ENCODE measurements at places on chromosomes 6 and 20.

DNA sequence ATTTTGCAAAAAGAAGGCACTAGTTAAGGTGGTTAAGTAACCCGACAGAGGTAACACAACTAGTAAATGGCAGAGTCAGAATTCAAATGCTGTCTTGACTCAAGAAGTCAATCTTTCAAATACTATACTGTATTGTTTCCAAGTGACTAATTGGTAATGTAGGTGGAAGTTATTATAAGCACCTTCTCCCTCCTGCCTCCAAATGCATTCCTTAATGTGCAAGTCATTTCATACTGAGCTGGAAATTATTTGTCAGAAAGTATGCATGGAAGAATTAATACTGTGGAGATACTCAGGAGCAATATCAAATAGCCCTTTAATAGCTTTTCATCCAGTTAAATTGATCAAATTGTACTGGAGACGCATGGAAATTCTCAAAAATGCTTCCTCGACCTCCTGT lies 579.1 kb downstream of the DOK5 start:
- DNase-seq: no peak

DNA sequence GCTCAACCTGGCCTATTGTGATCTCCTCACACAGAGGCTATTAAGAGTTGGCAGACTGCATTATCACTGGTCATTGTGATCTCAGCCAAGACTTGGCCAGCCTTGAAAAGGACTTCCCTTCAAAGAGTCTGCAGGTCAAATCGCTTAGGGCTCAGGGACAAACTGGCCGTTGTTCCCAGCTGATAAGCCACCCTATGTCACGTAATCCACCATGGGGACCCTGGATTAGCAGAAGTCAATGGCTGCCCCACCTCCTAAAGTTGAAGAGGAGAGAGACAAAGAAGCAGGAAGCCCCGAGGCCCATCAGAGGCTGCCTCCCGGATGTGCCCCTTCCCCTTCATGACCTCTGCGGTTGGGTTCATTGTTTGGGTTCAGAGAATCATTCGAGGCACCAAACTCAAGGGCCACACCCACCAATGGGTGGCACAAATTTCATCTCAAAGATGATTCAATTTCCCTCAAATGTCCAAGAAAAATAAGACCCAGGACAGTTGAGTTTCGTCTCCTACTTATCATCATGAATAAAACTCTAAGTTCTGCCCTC lies 56.6 kb downstream of the BPIFB1 start:
- no peak for DNase-seq

GRCh38 chr6:21188505-21189223 lies 404.9 kb upstream of the SOX4 start:
- DNase-seq: no peak

DNA sequence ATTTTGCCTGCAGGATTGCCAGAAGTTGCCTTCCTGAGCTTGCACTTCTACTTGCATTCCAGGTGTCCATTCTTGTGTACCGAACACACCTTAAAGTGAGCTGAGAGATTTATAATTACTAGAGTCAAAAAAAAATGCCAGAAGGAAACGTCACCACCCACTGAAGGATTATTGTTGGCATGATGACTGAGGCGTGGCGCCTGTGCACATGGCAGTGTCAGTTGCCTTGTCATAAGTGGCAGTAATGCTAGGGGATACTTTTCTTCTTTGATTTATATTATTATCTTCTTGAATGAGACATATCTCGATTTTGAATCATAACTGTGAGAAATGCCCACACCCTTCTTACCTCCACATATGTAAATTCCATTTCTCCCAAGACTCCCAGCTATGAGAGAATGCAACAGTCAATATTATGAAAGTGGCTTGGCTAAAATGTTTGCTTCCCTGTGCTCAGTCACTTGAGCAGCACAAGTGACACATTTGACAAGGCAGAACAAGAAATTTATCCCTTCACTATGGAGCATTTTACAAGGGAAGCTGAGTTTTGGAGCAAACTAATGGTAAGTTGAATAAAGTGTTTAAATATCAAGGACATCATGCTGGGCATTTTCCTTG lies 149.5 kb upstream of the SASH1 start:
- DNase-seq: no peak

- DNase-seq: no peak
Measured at GRCh38 chr20:10596710-10597121, 77.1 kb downstream of the JAG1 start.

DNA sequence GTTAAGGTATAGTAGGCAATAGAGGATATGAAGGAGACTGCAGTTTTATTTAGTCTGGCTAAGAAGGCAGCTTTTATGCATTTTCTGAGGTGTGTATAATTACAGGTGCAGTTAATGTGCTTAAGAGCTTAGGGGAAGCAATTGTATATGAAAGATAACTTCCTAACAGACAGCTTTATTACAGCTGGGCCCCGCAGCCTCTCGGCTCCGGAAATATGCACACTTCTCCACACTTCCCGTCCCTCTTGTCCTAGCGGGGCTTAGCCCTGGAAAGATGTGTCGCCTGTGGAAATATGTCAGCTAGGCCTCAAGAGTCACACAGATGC lies 178.4 kb upstream of the ARID1B start:
- DNase-seq: no peak

GRCh38 chr20:2820084-2820895 lies 4.1 kb downstream of the TMEM239 start:
- no peak for DNase-seq

DNA sequence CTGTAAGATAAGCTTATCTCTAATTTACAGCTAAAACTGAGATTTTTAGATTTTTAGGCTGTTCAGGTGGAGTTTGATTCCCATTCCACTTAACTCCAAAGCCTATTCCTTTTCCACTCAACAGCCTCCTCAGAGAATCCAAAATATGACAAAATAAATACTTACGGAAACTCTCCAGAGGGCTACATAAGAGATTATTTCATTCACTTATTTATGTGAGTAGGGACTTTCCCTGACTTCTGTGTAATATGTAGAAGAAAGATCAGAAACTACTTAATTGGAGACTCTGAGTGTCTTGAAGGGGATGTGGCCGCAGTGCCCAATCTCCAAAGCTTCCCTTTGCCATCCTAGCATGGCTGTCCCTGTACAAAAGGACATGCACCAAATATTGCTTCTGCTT lies 72.1 kb upstream of the ISM1 start:
- DNase-seq: no peak

DNA sequence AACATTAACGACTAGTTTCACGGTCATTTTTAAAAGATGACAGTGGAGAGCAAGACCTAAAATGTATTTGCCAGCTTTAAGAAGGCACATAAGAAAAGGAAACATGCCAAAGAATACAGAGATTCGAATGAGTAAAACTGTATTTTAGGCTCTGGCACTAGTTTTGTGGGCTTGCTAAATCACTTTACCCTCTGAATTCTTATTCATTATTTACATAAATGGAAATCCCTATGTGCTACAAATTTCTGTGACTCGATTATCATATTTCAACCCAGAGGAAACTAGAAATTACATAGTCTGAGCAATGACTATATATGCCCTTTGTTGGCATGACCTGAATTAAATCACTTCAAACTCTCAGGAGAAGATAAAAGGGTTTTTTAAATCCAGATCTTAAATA lies 441.7 kb upstream of the RNF217 start:
- no peak for DNase-seq

DNA sequence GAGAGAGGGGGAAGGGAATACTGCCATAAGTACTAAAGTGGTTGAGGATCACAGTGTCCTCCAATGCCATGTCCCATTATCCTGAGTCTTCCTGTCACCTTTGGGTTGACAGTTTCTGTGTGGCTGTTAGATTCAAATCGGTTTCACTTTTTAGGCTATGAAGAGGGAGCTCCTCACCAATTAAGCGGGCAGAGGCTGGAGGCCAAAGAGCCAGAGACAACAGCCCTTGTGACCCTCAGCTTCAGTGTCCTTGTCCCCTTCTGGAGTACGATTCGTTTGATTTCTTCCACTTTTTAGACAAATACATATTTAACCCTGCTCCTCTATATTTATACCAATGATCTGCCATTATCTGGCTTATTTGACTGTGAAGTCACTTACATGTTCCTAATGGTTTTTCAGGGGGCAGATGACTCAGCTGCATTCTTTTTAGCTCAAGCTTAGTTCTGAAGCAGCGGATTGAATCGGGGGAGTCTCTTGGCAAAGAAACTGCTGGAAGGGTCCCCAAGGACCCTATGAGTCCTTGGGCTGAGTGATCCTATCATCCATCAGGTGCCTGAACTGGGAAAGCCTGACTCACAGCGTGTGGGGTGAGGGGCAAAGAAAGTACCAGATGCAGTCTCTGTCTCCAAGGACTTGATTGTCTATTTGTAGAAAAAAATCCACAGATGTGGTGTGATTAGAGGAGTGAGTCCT lies 18.2 kb downstream of the FERMT1 start:
- DNase-seq: no peak

- no peak for DNase-seq
Measured at GRCh38 chr6:39347906-39348585, 25.5 kb upstream of the KCNK16 start.

DNA sequence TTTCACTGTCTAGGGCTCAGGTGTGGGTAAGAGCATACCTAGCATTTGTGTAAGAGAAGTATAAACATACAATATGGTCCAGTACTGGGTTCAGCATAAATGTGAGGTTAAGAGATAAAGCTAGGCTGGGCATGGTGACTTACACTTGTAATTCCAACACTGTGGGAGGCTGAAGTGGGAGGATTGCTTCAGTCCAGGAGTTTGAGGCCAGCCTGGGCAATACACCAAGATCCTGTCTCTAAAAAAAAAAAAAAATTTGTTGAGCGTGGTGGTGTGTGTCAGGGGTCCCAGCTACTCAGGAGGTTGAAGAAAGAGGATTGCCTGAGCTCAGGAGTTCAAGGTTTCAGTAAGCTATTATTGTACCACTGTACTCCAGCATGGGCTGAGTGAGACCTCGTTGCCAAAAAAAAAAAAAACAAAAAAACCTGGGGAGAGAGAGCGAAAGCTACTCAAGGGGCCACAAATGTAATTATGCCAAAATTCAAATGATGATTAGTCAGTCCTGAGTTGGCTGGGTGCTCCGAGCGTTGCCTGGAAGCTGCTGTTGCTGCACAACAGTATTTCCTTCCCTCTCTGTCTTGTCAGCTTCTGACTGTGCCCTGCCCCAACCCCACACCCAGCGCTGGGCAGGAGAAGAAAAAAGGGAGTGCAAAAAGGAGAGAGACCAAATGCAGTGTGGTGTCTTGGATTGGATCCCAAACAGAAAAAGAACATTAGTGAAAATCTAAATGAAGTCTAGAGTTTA lies 24.0 kb downstream of the CMTR1 start:
- DNase-seq: no peak

GRCh38 chr6:21423106-21423854 lies 170.3 kb upstream of the SOX4 start:
- DNase-seq: no peak

- no peak for DNase-seq
Measured at GRCh38 chr6:136477548-136477947, 72.7 kb downstream of the MAP7 start.

DNA sequence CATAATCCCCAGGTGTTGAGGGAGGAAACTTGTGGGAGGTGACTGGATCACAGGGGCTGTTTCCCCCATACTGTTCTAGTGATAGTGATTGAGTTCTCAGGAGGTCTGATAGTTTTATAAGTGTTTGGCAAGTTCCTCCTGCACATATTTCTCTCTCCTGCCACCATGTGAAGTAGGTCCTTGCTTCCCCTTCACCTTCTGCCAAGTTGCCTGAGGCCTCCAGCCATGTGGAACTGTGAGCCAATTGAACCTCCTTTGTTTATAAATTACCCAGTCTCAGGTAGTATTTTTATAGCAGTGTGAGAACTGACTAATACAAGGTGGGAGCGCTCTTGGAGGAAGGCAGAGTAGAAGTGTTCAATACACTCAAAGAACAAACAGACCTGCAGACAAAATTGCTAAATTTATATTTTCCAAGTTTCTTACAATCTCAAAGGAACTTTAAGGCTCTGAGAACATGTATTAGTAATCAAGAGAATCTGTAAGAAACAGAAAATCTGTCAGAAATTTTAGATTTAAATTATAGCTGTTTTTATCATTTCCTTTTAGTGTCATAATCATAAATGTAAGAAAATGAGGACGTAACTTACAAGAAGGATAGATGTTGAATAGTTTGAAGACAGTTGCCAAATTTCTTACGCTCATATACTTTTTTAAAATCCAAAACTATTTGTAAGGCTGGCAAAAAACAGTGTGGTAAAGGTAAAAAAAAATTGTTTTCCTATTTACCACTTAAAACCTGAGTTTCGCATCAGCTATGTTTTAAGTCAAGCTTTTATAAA lies 77.7 kb downstream of the ASCC3 start:
- DNase-seq: no peak

DNA sequence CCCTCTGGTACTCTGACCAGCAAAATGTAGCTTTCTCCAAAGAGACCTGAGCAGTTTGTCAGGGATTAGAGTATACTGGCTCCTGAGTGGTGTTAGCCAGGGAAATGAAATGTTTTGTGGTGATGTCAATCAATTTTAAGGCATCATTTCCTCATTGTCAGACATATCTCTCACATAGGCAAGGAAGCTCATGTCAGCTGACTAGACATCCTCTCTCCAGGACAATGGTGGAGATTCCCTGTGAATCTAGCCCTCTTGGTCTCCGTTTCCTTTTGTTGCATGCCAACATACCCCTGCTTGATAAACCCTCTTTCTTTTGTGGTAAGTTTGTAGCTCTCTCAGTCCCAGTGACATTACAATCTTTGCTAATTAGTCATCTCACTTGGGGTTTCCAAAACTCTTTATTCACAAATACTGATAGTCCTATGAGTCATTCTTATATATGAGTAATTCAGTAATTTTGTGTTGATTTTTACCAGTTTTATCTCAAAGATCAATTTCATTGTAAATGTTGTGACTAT lies 135.6 kb upstream of the PTPRK start:
- no peak for DNase-seq

DNA sequence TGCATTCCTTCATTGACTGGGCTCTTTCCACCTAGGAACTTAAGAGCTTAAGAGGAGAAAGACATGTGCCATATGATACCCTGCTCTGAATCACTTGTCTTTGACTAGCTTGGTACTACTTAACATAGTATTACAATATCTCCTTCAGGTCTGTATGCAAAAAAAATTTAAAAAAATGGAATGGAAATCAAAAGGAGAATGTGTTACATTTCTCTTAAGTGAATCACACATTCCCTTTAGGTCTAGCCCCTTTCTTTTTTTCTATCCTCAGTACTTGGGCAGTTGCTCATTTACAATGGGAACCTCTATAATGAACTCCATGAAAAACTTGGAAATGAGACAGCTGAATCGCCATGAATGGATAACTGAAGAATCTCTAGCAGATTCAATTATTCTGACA lies 53.8 kb downstream of the SLC35F1 start:
- DNase-seq: no peak

GRCh38 chr6:142542704-142543233 lies 241.0 kb downstream of the ADGRG6 start:
- peak; percentile 9 for DNase-seq

- DNase-seq: no peak
Measured at GRCh38 chr20:21569586-21569985, 55.7 kb upstream of the NKX2-2 start.
